ENCODE measurements at places on chromosomes 13 and 19. TPM values are rescaled to one million over a fixed set of nuclear protein-coding genes. Genes with fewer than 3 reads are reported as not detected.

GRCh38 chr13:70889163-70889562 is 780.9 kb upstream of the KLHL1 start:
- DNase-seq = no peak

The RGS9BP gene
- total RNA-seq = 0.20 TPM

DNA sequence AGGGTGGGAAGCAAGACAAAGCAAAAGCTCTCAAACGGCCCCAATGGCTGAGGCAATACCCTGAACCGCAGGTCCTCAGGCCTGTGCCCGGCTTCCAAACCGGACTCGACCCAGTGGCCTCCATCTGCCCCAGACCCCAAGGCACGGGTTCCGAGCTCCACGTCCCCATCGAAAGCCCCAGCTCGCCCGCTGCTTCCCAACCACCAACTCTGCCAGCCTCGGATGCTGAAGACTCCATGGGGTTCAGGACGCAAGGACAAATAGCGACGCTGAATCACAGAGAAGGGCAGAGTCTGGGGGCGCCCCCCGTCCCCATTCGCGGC is 559 bp downstream of the POLR2E start:
- DNase-seq = no peak

DNA sequence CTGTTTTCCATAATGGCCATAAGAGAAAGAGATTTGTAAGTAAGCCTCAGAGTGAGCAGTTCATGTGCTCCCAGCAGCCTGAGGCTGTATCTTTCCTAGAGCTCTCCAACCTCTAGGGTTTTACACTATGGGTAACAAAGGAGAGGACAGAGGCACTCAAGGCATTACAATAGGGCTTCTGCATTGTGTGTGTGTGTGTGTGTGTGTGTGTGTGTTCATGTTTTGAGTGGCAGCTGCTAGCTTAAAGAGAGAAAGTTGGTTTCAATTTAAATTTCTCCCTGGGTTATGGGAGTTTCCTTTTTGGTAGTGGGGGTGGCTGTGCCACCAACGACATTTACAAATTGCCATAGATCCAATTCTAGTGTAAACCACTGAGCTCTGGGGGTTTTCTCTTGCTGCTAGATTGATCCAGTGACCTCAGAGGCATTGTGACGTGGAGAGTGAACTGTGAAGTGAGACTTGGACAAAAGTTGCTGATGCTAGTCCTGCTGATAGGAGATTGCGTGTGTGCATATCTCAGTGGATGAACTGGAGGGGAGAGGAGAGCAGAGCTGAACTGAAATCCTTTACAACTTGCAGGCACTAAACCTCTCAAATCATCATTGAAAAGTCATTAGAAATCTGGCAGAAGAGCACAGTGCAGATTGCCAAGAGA is 67.2 kb upstream of the OLFM4 start:
- no peak for DNase-seq

The PCDH20 gene
- 0.58 TPM for total RNA-seq

The KISS1R gene
- 0.37 TPM for total RNA-seq

DNA sequence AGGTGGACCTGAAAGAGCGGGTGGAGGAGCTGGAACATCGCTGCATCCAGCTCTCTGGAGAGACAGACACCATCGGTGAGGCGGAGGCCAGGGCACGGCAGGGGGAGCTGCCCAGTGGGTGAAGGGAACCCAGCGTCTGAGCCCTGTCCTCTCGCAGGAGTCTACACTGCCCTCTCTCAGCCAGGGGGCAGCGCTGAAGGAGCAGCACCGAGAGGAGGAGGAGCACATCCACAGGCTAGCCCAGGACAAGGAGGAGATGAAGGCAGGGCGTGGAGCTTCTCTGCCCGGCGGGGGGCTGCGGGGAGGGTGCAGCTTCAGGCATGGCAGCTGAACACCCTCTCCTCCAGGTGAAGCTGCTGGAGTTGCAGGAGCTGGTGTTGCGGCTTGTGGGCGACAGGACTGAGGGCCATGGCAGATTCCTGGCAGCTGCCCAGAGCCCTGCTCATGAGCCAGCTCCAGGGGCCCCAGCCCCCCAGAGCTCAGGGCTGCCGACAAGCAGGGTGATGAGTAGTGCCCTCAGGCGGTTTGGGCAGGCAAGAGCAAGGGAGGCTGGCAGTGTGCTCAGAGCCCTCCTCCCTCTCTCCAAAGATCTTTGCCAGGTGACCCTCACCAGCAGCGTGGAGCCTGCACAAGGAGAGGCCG is 31.4 kb upstream of the ZNF492 start:
- DNase-seq = no peak

DNA sequence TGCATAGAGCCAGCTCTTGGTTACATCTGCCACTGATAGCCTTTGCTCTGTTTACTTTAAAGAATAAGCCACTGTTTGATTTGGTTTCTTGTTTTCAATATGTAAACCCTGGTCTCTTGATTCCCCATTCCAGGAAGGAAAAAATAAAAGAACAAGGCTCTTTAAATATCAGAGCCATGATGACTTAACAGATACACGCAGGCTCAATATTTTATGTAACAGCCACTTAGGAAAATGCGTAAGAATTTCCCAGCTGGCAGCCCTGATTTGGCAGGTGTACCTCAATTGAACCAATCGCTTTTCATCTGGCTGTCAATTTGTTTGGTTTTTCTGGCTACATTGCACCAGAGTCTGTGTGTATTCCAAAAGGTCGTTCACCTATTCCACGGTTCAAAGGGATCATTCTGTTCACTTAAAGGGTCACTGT is 65.6 kb downstream of the IRS2 start:
- no peak for DNase-seq

DNA sequence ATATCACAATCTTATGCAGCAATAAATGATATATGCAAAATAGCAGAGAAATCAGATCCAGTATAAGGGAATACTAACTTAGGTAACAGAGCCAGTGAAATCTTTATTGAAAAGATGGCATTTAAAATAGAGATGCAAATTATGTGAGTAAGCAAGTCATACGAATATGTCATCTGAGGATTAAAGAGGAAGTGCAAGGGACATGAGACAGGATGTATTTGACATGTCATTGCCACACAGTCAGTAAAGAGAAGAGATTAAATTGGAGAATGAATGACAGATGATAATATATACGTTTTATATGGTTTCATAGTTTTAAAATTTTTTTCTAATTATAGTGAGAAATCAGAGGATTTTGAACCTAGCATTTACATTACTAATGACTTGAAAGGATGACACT is 426.4 kb downstream of the SLITRK5 start:
- DNase-seq = no peak

The SF3A2 gene
- 28.1 TPM for total RNA-seq

GRCh38 chr13:39397226-39397895 is 205.6 kb downstream of the LHFPL6 start:
- DNase-seq = no peak

GRCh38 chr19:45117167-45117594 is 24.2 kb downstream of the PPP1R37 start:
- DNase-seq = no peak

The CDC37 gene
- total RNA-seq = 44.7 TPM

DNA sequence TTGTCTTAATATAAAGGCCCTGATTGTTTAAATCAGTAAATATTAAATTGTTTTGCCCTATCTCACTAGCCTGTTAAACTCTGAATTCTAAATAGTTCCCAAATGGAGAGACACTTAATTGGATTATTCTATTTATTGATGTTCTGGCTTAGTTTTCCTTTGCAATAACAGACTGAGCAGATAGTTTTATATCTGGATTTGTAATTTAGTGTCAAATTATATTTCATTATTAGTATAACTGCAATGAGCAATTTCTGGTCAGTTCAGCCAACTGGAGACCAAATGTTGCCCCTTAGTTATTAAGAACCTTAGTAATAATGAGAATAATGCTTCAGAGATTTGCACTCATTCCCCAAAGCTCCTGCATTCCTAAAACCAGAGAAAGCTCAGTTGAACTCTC is 10.1 kb downstream of the FAM124A start:
- no peak for DNase-seq

GRCh38 chr19:35231956-35232645 is 3.6 kb upstream of the FAM187B start:
- no peak for DNase-seq

GRCh38 chr13:69565334-69565733 is 542.3 kb upstream of the ATXN8OS start:
- no peak for DNase-seq

GRCh38 chr13:35771898-35772297 is 295.4 kb upstream of the MAB21L1 start:
- no peak for DNase-seq

The SYCN gene
- 1,282 TPM for total RNA-seq

DNA sequence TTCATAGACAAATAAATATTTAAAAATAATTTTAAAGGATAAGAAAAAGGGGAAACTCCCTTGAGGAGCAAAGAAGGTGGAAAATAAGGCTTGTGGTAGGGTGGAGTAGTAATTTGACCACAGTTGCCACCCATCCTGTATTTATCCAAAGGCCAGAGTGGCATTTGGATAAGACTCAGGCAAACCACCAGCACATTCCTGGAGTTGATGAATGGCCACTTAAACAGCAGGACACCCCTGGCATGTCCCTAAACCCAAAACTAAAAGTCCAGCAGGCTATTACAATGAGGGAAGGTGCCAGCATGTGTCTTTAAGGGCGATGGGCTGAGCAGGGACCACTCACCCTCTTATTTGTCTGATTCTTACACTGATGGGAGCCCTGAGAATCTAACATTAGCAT is 9.8 kb upstream of the FRY start:
- no peak for DNase-seq

GRCh38 chr13:113155201-113155600 is 3.2 kb upstream of the PROZ start:
- no peak for DNase-seq

The WDR83 gene
- total RNA-seq = 4.2 TPM

The GJB2 gene
- 1.7 TPM for total RNA-seq

The LGALS4 gene
- total RNA-seq = 52.6 TPM

The LRRC25 gene
- 6.1 TPM for total RNA-seq

The RELB gene
- 21.7 TPM for total RNA-seq

The MCEMP1 gene
- total RNA-seq = not detected

DNA sequence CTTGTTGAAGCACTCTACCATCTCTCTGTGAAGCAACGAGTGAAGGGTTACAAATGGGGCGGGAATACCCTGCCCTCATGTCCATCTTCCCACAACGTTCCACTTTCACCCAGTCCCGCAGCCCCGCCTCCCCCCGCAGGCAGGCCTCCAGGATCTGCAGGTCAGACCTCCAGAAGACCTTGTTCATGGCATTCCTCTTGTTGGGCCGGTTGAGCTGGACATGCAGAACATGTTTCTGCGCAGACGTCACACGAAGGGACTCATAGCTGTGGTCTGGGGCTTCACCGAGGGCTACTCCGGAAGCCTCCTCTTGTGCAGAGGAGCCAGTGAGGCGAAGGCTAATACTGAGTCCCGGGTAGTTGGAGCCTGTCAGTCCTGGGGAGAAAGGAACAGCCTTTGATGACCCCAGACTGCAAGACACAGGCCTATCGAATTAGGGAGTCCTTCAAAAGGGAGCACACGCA is 420 bp downstream of the ECH1 start:
- DNase-seq = peak; percentile 81

DNA sequence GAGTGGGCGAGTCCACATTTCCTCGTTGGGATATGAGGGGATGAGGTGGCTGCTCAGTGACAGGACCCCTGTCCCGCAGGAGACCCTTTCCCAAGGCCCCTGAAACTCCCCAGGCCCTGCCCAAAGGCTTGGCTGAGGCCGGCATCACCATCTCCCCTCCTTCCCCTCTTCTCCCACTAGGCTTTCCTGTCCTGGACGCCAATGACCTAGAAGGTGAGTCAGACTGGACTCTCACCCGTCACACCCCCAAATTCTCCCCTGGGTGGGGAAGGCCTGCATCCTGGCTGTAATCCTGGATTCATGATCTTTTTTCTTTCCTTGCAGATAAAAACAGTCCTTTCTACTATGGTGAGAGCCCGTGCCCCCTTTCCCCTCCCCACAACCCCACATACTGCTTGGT is 5.3 kb downstream of the FXYD3 start:
- no peak for DNase-seq

DNA sequence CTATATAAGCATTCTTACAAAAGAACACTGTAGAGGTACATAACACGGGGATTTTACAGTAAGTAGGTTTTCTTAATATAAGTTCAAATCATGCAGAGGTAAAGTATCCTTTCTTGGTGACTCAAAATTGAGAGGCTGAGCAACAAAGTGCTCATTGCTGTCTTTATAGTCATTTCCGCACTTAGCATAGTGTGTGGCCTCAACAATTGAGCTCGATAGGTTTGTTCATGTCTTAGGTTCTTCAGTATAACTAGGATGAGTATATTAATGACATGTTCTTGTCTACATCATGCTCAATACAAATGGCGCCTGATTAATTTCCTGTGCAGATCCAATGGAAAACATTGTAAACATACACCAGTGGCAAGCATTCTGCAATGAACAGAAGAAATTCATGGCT is 1.4 kb downstream of the WDFY2 start:
- DNase-seq = no peak

The ARRDC2 gene
- total RNA-seq = 3.8 TPM

DNA sequence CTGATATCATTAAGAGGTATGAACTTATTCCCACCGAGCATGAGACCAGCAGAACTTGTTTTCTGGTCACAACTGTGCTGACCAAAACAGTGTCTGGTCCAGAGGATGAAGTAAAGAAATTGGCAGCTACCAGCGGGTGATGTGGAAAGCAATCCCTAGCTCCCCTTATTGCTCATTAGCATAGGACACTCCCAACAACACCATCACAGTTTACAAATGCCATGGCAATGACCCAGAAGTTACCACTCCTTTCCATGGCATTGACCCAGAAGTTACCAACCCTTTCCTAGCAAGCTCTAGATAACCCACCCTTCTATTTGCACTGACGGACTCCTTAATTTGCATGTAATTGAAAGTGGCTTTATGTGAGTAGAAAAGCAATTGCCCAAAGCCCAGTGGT is 1856.1 kb downstream of the OLFM4 start:
- no peak for DNase-seq

The SIGLEC11 gene
- 26.5 TPM for total RNA-seq

The ATCAY gene
- total RNA-seq = 0.25 TPM

GRCh38 chr19:44662691-44663385 is 8.4 kb upstream of the CEACAM19 start:
- no peak for DNase-seq

The ZNF540 gene
- 3.1 TPM for total RNA-seq

The GIPR gene
- 8.5 TPM for total RNA-seq

DNA sequence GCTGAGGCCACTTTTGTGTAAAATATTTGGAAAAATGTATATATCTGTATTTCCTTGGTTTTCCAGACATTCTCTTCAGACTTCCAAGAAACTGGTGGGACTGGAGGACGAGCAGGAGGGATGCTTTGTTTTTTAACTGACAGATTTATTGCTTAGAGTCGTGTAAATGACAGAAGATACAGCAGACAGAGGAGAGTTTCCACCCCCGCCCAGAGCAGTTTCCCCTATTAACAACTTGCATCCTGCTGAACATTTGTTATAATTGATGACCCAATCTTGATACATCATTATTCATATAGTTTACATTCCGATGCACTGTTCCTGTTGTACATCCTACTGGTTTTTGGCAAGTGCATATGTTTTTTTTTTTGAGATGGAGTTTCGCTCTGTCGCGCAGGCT is 7.1 kb upstream of the DOCK6 start:
- no peak for DNase-seq

All from pancreas (tissue), 10 donors.